Activated CD4-positive, alpha-beta T cell treated with anti-CD3 and anti-CD28 coated beads, Interleukin-10, Interleukin-2, amounts not matched to agents 100 ng/mL and 50 ng/mL, durations not matched to agents 16 hours and 8 hours (primary cell): ENCODE measurements at places on chromosomes 11 and 22.

- no peak for DNase-seq
These were observed 451 bp downstream of the FHIP1B start for GRCh38 chr11:6233984-6234386.

DNA sequence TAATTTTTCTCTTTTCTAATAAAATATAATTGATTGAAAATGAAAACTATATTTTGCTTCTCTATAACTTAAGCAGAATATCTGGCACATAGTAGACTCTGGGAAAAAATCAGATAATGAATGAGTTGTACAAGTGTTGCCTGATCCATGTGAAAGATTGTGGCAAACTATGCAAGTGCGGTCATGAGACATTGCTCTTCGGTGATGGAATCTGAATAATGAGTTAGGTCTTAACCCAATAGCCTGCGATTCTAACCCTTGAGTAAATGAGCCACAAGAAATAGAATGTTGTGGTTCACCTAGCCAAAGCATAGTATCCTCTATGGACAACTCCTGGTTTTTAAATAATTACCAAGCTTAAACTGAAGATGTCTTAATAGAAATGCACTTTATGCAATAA, 333.7 kb upstream of the LUZP2 start:
- no peak for DNase-seq

DNA sequence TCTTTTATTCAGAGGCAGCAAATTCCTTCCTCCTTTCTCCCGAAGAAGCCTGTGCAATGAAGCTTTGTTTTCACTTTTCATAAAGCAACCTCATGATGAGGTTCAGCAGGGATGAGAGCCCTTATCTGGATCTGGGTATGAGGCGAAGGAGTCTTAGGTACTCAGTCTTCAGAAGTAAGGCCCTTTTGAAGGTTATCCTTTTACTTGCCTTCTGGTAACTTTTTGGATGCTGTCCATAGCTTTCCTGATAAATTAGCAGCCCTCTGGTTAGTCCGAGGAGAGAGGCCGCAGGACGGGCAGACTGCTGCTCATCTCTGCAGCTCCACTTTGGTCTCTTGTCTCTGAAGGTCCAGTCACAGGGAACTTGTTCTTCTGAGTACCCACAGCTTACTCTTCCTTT, 1.1 kb downstream of the TRIM22 start:
- no peak for DNase-seq

DNA sequence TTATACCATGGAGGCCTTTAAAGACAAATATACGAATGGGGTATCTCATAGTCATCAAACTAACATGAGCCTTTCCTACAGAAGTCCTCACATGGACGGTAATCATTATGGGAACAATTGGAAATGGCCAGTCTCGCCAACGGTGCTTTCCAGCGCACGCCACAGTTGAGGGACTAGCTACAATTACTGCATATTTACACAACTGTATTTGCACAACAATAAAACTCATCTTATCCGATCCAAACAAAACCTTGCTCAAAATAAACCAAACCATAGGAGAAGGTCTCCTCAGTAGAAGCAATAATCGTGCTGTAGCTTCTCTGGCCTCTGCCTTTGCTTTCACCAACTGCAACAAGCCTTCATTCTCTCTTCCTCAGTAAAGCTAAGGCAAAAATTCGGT, 5.9 kb downstream of the CADM1 start:
- DNase-seq = no peak

- no peak for DNase-seq
These were observed 23.4 kb upstream of the CLMP start for GRCh38 chr11:123218451-123218850.

DNA sequence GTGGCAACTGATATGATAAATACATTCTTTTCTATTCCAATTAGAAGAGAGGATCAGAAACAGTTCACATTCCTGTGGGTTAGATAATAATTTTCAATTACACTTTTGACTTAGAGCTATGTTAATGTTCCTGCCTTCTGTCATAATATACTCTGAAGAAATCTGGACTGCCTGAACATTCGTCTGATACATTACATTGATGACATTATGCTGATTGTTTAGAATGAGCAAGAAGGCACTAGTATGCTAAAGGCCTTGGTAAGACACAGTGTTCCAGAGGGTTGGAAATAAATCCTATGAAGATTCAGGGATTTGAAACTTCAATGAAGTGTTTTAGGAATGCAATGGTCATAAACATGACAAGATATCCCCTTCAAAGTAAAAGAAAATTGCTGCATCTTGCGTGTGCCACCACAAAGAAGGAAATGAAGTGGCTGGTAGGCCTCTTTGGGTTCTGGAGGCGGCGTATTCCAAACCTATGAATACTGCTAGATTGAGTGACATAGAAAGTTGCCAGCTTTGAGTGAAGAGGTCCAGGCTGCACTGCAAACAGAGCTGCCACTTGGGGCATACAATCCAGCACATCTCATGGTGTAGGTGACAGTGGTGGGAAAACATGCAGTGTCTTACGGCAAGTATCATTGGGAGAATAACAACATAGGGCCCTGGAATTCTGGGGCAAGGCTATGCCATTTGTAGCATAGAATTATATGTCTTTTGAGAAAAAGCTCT, 21.2 kb upstream of the PDE3B start:
- DNase-seq = no peak

DNA sequence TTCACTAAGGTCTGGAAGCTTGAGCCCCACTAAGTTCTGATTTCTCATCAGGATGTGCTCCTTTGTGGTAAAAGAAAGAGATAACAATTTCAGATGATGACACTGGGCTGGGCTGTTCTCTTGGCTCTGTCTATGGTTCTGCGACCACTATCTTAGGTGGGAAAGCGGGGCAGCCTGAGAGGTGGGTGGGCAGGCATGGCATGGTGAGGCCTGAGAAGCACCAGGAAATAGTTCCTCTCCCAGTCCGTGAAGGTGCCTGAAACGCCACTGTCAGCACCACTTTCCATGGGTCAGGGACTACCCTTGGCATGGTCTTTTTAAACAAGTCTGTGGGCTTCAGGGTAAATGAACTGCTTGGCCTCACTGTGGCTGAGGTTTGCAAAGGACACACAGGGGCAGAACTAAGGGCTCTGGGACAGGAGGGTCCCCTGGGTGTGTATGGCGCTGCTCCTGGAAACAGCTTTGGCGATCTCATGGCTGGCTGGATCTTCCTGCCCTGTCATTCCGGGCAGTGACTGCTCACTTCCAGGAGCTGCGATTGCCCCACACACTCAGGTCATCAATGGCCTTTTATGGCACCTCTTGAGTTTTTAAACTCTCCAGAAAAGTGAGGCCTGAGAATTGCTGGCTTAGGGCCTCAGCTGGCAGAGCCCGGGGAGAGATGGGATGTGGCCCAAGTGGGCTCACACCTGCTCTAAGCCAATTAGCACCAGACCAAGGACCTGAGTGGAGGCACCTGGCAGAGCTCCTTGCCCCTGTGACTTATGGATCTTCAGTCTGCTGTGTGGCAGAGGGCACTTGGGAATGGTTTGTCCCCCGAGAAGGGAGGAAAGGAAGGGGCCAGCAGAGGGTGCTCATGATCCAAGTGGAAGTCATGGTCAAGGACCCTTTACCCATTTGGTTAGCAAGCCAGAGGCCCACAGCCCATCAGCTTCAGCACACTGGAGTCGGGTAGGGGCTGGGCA, 55.6 kb upstream of the LYVE1 start:
- DNase-seq = no peak

GRCh38 chr11:83951521-83951920, 665.4 kb upstream of the CCDC90B start:
- no peak for DNase-seq

- peak; percentile 52 for DNase-seq
These were observed 78.7 kb downstream of the ENTHD1 start for GRCh38 chr22:39814899-39815298.

DNA sequence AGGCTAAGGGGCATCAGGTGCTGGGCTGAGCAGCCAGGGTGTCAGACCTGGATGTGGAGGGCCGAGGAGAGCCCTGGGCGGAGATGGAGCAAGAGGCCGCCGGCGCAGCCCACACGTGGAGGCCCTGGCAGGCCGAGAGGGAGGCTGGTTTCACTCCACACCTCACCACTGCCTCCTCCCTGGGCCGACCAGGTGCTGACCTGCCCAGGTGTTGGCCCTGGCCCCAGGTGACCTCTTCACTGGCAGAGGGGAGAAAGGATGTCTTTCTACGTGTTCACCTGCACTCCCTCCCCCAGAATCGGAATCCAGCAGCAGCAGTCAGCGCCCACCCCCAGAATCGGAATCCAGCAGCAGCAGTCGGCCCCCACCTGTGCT, 781 bp downstream of the ANO9 start:
- DNase-seq = no peak

DNA sequence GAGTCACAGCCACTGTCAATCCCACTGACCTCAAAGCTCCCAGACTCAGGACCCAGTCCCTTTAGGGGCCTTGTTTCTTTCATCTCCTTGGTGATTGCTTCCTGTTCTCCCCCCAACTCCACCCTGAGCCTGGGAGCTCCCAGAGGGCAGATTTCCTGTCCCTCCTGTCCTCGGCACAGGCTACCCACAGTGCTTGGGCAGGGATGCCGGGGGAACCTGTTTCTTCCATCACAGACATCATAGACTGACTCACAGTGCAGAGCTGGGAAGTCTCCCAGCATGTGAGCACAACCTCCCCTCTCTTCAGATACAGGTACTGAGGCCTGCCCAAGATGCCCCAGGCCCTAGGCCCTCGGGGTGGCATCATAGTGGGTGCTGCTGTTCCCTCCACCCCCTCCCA, 16.6 kb downstream of the TRIM29 start:
- no peak for DNase-seq

DNA sequence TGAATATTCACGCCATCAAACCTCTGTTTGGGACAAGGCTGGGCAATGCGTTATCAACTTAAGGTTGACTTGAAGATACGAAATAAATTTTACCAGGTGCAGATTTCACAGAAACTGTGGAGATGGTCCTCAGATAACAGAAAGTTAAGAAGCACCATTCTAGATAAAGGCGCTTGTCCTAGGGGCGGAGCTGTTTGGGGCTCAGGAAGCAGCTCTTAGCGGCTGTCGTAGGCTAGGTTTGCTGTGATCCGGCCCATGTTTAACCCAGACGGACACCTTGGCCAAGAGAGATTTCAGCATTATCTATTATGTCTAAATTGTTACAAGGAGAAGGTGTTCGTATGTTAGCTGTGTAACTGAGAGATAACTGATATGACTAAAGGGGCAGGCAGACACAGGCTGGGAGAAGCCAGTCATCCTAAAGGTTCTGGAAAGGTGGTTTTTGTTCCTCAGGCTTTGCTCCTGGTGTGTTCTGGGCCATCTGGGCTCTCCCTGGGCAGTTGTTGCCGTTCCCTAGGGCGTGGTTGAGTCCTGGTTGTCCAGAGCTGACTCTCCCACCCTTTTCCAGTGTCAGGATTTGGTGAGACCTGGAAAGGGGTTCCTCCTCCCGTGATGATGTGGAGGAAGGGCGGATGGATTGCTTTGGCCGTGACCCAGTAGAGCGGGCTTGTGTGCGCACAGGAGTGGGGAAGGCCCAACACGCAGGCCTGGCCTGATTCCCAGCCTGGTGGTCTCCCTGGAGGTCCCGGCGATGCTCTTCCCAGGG, 25.8 kb downstream of the TPCN2 start:
- DNase-seq = no peak

- DNase-seq = no peak
These were observed 2.0 kb downstream of the TENM4 start for GRCh38 chr11:79438631-79439409.

GRCh38 chr22:24768537-24769374, 5.8 kb downstream of the PIWIL3 start:
- DNase-seq = peak; percentile 57

- no peak for DNase-seq
These were observed 607 bp downstream of the CCDC82 start for GRCh38 chr11:96388891-96389719.

- no peak for DNase-seq
These were observed 11.1 kb upstream of the ENDOD1 start for GRCh38 chr11:95078526-95078925.

DNA sequence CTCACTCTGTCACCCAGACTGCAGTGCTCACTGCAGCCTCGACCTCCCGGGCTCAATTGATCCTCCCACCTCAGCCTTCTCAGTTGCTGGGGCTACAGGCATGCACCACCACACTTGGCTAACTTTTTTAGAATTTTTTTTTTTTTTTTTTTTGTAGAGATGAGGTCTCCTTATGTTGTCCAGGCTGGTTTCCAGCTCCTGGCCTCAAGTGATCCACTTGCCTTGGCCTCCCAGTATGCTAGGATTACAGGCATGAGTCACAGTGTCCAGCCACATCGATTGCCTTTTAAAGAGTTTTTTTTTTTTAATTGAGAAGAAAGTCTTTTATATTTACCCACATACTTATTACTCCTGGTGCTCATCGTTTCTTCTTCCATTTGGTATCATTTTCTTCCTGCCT, 30.0 kb downstream of the PARVG start:
- no peak for DNase-seq

DNA sequence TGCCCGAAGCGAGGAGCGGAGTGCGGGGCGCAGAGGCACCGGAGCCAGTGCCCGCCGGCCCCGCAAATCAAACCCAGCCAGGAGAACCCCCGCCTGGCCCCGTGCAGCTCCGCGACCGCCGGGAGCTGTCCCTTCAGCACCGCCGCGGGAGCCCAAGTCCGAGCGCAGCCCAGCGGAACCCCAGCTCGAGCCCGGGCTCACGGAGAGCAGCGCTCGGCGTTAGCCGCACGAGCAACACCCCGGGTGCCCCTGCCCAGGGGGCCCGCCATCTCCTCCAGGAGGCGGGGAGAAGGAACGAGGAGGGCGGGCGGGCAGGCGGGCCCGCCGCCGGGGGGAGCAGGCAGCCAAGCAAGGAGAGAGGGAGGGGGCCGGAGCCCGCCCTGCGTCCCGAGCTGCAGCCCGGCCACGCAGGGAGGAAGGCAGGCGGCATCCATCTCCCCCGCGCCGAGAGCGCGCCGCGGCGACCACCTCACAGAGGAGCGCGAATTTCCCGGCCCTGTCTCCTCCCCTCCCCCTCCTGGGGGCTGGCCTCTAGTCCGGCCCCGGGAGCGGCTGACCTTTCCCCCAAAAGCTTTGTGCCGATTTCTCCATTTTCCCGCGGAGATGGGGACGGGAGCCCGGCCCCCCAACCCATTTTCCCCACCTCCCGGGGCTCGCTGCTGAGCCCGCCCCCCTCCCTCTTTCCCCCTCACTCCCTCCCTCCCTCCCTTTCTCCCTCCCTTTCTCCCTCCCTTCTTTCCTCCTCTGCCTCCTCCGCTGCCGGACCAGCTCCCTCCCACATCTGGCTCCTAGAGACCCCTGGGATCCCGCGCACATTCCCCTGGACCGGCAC, 621 bp downstream of the KCNC1 start:
- peak; percentile 38 for DNase-seq

DNA sequence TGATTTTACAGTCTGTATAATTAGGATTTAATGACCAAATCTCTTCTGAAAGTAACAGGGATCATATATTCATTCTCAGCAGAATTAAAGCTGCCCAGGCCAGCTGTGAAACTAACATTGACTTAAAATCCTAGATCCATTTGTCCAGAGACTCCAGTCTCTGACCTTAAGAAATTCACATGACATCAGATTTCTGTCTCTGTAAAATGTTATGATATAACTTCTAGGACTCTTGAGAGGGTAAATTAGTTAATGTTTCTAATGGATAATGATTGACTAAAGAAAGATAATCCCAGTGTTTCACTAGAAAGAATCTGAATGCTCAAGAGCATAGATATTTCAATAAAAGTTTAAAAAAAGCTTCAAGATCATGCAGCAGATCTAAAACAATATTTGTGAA, 6.3 kb downstream of the NOX4 start:
- DNase-seq = no peak

- DNase-seq = no peak
These were observed 9.4 kb downstream of the TRIM29 start for GRCh38 chr11:120128392-120129119.

GRCh38 chr11:96055706-96056387, 131.9 kb upstream of the MTMR2 start:
- peak; percentile 52 for DNase-seq
